SK-N-DZ (cell line): ENCODE measurements at places on chromosomes 5 and 9.

DNA sequence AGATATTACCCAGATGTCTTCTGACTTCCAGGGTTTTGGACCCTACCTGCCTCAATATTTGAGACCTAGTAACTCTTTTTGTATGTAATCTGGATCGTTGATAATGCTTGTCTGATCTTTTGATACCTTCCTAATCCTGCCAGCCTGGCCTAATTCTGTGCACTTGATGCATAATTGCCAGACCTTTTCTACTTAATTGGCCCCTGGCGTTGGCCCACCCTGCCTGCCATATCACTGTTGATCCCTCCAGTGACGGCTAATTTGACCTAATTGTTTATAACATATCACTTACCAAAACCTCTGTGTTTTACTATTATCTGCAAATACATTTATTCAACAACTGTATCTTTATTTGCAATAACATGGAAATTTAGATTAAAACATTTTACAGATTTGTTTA lies 49.0 kb downstream of the SLC44A1 start:
- no peak for DNase-seq

GRCh38 chr9:25990376-25990775 lies 312.1 kb upstream of the TUSC1 start:
- DNase-seq, result no peak

DNA sequence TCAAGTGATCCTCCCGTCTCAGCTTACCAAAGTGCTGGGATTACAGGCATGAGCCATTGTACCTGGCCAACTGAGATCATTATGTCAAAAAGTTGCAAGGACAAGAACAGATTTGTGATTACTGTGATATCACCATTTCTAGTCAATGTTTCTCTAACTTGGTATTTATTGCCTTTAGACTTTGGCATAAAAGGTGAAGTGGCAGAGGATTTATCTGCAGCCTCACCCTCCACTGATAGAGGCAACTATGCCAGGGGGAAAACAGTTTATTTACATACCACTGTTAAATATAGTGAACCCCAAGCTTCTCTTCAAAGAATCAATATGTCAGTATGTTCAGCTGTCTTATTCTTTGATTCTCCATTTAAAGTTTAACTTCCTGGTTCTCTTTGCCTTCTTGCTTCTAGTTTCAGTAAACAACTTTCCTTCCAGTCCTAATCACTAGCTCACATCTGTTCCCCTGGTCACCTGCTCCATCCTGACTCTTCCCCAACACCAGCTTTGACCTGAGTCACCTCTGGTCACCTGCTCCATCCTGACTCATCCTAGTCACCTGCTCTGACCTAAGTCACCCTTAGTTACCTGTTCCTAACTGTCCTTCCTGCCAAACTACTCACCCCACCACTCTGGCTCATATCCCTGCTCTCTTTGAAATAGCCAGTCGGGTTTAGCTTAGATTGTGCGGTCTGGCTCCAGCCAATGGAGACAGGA lies 29.9 kb downstream of the SEMA6A start:
- DNase-seq, result no peak

- DNase-seq, result peak; percentile 25
Observed at GRCh38 chr9:114078021-114078780, at the start of gene AMBP. Gene AMBP (minus strand): TSS chr9:114078300. CDS start chr9:114078209, 91 bp downstream.

- DNase-seq, result no peak
Observed at GRCh38 chr5:5605170-5605764, 182.8 kb downstream of the ICE1 start.

DNA sequence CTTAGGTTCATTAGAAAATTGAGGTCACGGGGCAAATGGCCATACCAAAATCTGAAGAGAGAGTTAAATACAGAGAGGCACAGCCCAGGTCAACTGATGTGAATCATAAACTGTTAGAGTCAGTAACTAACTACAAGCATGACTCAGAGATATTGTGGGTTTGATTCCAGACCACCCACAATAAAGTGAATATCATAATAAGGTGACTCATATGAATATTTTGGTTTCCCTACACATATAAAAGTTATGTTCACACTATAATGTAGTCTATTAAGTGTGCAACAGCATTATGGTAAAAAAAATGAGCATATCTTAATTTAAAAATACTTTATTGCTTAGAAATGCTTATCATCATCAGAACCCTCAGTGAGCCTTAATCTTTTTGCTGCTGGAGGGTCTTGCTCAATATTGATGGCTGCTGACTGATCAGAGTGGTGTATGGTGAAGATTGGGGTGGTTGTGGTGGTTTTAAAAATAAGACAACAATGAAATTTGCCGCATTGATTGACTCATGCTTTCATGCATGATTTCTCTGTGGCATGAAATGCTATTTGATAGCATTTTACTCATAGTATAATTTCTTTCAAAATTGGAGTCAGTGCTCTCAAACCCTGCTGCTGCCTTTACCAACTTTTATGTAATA lies 53.1 kb upstream of the EDIL3 start:
- DNase-seq, result no peak

DNA sequence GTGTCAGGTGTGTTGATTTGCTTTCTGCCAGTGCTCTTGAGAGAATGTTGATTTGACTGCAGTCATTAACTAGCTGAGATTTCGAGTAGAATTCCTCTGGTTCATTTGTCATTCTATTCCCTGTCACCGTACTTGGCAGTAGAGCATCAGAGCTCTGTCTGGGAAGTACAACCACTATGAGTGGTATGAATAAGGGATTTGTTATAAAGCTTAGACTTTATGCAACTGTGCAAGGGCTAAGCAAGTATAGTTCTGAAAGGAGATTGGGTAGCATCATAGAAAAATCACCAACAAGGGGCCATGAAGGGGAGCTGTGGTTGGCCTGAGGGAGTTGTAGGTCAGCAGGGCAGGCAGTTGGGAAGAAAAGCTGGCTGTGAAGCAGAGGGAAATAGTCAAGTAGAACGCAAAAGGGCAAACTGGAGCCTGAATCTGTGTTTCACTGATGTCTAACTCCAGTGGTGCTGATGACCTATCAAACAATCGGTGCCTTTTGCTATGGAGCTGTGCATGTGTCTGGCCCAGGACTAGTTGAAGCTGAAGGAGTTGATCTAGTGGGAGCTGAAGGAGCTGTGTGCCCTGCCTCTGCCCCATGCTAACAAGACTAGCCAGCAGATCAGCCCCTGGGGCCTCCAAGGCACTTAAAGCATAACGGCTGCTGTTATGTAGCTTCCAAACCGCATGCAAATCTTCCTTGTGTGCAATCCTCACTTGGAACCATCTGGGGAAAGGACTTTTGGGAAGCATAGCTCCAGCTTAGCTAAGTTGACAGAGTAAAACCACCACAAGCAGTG lies 110.0 kb downstream of the SLC28A3 start:
- no peak for DNase-seq

DNA sequence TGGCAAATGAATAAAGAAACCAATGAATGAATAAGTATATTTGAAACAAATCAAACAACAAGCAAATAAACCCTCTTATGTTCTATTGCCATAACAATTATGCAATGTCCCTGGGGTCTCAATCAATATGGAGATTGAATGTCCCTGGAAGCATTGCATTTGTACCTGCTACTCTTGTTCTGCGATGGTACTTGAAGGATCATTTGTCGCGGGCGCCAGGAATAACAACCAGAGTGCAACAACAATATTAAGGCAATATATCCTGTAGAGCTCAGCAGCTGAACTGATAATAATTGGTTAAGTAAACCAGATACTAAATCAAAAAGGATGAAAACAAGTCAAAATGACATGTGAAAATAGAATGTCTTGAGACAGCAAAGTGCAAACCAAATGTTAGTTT lies 1001.9 kb upstream of the NUDT12 start:
- DNase-seq, result no peak
